Activated naive CD8-positive, alpha-beta T cell treated with anti-CD3 and anti-CD28 coated beads for 36 hours (primary cell): ENCODE measurements at places on chromosomes 3 and 15.

- no peak for DNase-seq
Measured at GRCh38 chr3:187082758-187083375, 56.4 kb downstream of the RPL39L start.

- peak; percentile 23 for DNase-seq
Measured at GRCh38 chr3:25910997-25911396, 121.1 kb downstream of the OXSM start.

DNA sequence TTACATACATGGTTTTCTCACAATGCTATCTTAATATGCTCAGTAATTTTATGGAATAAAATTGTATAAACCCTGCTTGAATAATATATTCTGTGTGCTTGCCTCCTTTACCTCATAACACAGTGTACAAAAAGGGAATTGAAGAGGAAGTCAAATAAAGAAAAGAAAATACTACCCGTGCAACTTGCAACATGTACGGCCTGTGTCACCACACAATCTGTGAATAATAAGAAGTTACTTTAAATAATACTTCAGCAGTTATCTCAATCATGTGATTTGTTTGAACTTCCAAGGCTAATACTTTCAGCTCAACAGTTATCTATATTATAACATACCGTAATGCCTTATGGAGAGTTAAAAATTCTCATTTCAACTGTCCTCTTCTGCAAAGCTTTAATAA, 58.1 kb upstream of the SATB1 start:
- DNase-seq, result no peak

DNA sequence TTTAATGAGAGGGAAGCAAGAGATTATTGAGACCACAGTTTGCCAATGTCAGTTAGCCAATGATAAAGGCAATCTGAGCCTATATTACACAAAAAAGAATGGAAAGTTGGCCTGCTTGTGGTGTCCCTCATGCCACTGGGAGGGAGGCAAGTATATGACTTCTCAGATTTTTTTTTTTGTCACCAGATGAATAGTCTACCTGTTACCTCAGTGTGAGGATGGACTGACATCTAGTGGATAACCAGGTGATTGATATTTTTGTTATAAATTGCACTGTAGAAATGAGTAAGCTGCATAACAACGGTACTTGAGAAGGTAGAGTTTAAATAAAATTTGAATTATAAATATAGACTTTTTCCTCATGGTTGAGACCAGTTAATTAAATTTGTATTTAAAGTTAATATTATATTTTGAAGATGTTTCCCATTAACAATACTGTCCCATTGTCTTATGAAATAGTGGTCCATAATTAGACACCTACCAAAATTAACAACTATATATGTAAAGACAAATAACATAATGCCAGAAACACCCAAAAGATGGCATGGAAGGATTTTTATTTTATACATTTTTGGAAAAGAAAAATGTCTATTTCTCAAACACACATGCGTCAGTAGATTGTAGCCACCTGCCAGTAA, 237.8 kb upstream of the GADL1 start:
- no peak for DNase-seq

DNA sequence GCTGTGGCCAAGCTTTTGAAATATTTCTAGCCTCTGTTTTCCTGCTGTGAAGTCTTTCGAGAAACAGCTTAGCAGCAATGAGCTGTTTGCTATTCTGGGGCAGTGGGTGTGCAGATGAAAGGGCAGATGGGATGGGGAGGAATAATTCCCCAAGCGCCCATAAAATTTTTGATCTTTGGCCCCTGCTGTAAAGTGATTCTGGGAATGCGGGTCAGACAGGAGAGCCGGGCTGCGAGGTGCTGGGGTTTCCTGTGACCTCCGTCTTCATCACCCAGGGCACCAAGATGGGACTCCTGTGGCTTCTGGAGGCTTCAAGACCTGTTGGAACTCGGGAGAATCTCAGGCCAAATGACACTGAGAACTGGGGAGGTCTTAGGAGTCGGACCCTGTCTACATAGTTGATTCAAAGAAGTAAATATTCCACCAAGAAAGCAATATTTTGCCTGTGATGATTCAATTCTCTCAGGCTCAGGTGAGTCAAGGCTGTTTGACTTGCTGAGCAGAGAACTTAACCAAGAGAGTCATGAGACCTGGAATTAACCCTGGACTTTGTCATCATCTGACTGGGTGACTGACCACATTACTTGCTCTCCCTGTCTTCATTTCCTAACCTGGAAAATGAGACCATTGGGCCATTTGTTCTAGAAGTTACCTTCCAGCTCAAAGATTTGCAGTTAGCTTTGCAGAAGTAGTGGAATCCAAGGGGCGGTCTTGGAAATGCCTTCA, 86.4 kb downstream of the POLR2M start:
- no peak for DNase-seq
